ENCODE measurements at places on chromosomes 7 and 10.

- no peak for DNase-seq
Measured at GRCh38 chr10:100014071-100014762, 4.5 kb upstream of the DNMBP start.

GRCh38 chr7:132377703-132378584 is 198.3 kb downstream of the PLXNA4 start:
- no peak for DNase-seq

- no peak for DNase-seq
Measured at GRCh38 chr10:88401671-88402347, 181.3 kb downstream of the RNLS start.

DNA sequence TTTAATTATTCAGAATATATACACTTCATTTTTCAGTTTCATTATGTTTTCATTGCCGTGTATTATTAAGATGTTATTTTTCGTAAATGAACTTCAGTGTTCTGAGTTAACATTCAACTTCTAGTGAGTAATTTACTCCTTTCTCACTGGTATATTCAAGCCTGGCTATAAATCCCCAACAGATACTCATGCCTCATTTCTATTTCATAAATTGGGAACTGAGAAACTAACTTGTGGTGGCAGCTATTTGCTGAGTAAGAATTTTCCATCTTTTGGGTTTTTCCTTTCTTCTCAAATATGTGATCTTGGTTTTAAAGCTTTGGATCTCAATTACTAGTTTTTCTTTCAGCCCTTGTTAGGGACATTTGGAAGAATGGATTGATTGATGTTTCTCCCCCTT is 281.1 kb downstream of the CDK14 start:
- no peak for DNase-seq
